ENCODE measurements at places on chromosomes 11 and 22.
A peak's percentile ranks its signal among the peaks of the same experiment; 100 is the strongest.

- no peak for DNase-seq
Measured at GRCh38 chr11:45133878-45134277, 12.6 kb upstream of the PRDM11 start.

DNA sequence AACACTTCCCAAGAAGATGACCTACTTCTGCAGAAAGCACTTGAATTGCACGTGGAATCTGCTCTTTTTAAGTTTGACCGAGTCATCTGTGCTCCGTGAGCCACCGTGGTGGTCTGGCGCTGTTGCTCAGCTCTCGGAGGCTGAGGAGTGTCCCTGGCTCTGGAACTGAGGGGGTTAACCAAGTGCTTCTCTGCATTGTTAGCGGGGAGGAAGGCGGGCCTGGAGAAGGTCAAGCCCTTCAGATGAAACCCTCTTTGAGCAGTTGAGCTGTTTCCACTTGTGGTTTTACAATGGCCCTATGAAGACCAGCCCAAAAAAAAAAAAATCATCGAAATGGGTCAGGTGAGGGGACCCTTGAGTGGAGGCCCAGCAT, 286.4 kb downstream of the NTM start:
- DNase-seq: no peak

GRCh38 chr22:38754751-38755154, 1.0 kb downstream of the SUN2 start:
- DNase-seq: peak; percentile 41

GRCh38 chr22:33242078-33242477, 183.9 kb upstream of the SYN3 start:
- DNase-seq: no peak

DNA sequence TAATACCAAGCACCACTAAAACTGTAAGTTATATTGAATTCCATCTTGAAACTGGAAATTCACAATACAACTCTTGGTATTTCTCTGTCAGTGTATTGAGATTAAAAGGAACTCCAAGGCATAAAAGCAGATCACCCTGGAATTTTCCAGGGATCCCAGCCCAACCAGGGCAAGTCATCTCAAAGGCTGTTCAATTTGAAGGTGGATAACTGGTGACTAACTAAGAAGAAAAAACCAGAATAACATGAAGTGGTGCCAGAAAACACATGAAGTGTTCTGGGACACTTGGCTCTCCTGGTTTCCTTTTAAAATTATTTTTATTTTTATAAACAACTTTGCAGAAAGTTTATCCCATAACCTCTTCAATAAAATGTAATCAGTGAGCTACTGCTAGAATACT, 7.8 kb upstream of the BMAL1 start:
- no peak for DNase-seq

DNA sequence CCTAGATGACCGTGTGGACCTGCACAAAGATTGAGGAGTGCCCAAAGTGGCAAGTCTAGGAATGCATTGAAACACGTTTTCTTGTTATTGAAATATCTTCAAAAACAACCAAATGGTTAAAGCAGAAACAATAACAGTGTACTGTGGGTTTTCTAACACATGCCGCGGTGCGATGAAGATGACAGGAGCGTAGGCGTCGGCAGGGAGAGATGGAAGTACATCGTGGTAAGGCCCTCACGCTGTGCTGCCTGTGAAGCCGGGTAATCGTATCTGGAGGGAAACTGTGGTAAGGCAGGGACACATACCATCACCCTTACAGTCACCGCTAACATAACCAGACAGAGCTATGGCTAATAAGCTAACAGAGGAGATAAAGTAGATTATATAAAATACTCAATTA, 261.4 kb downstream of the TBC1D22A start:
- no peak for DNase-seq

DNA sequence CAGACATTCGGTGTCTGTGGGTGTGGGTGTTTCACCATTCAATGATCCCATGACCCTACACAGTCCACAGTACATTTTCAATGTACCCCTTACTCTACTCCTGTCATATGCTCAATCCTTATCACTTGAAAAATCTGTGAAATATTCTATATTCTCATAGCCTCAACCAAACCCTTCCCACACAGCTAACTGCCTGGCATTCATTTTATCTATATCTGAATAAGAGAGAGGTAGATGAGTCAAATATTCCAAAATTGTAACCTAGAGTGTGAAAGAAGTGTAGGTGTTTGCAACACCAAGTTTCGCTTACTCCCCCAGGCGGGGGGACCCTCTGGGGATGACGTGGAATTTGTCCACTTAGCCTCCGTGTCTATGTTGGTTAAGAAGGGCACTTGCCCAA, 354.8 kb downstream of the ETS1 start:
- no peak for DNase-seq

DNA sequence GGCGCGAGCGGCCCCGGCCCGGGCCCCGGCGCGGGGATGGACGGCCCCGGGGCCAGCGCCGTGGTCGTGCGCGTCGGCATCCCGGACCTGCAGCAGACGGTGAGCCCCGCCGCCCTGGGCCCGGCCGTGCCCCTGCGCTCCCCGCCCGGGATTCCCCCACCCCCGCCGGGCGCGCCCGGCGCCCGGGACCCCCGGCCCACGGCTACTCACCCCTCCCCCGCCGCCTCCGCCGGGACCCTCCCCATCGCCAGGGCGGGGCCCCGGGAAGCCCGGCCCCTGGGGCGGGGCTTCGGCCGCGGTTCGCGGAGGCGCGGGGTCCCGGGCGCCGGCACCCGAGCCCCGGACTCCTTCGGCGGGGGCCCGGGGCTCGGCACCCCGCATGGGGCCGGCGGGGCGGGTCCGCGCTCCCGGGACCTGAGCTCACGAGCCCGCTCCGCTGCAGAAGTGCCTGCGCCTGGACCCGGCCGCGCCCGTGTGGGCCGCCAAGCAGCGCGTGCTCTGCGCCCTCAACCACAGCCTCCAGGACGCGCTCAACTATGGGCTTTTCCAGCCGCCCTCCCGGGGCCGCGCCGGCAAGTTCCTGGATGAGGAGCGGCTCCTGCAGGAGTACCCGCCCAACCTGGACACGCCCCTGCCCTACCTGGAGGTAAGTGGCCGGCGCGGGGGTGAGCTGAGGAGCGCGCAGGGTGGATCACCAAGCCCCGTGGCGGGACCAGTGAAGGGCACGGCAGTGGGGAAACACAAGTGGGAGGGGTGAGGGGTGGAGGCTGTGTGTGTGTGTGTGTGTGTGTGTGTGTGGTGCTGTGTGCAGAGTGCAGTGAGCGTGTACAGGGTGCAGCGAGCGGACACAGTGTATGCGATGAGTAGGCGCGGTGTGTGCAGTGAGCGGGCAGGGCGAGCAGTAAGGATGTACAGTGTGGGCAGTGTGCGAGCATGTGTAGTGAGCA, 2.3 kb downstream of the SHANK3 start:
- DNase-seq: no peak

- DNase-seq: no peak
Measured at GRCh38 chr22:40009292-40009774, 14.6 kb downstream of the FAM83F start.

DNA sequence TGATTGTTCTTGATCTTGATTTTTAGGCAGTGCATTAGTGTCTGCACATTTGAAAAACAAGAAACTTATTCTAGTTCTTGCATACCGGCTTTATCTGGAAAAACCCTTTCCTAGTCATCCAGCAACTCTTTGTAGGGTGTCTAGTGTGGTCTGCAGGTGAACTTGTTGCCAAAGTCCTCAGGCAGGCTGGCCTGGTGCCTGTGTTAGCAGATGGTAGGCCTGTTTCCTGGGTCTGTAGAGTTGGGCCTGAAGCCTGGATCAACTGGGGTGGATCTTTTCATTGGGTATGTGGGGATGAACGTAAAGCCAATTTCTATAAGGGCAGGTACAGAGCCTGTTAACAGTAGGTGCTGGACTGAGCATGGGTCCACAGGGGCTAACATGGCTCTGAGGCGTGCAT, 5.6 kb upstream of the GLYATL1 start:
- no peak for DNase-seq

- DNase-seq: no peak
Measured at GRCh38 chr11:47379317-47379716, 970 bp upstream of the SPI1 start.

- peak; percentile 90 for DNase-seq
Measured at GRCh38 chr22:31345331-31346254, 553 bp downstream of the PATZ1 start.

- no peak for DNase-seq
Measured at GRCh38 chr11:1701091-1701807, 4.3 kb downstream of the KRTAP5-6 start.

GRCh38 chr11:83723999-83724398, 437.8 kb upstream of the CCDC90B start:
- peak; percentile 89 for DNase-seq

DNA sequence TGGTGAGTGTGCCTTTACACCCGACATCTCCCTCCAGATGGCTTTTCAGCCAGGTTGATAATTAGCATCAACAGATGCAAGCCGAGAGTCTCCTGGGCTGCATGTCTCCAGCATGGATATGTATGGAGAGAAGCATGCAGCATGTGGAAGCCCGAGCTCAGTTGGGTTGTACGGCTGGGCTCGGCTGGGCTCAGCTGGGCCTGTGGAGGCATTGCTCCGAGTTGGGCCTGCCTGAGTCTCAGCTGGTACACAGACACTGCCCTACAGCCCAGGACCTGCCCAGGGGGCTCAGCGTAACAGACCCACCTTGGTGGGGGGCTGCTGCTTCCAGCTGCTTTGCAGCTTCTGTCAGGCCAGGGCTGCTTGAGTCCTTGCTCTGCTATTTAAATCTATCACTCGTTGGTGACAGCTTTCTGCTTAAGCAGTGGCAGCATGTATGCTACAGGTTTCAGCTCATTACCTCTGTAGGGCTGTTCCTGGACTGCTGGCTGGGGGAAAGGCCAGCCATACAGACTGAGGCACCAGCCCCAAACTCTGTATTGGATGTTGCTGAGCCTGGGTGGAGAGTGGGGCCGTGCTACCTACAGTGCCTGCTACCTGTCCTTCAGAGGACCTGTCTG, 115.5 kb downstream of the TEAD1 start:
- no peak for DNase-seq

DNA sequence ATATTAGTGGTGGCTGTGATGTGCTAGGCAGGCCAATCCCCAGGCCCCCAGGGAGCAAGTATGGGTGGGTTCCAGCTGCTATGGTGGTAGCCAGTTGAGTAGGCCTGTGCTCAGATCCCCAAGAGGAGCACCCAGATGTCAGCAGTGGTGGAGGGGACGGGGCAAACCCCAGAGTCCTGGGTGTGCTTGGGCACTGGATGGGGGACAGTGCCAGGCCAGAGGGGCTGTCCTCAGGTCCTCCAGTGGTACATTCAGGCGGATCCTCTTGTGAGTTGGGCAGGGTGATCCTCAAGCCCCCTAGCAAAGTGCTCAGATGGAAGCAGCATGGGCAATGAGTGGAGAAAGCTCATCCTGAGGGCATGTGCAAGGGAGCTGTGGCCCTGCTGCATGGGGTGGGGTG, 26.0 kb downstream of the CFAP300 start:
- no peak for DNase-seq

- DNase-seq: peak; percentile 31
Measured at GRCh38 chr11:8656291-8656690, 26.2 kb downstream of the TRIM66 start.

DNA sequence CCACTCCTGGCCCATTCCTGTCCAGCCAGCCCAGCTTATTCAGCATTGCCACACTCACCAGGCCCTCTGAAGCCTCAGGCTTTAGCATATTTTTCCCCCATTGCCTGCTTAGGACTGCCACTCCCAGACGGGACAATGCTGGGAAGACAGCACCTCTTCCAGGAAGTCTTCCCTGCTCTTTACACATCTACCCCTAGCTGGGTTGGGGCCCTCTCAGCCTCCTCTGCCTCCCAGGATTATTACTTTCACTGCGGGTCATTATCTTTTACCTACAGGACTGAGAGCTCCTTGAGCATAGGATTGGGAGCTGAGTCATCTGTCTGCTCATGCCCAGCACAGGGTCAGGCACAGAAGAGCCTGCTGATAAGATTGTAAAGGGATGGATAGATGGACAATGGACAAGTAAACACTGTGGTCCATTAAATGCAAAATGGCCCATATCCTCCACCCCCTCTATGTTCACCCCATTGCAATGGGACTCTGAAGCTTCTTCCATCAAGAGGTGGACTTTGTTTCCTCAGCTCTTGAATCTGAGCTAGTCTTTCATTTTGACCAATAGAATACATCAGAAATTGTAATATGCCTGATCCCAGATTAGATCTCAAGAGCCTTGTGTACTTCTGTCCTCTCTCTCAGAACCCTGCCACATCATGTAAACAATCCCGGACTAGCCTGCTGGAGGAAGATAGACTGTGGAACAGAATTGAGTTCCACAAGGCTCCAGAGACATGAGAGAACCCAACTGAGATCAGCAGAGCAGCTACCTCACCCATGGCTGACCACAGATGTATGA, 32.0 kb upstream of the LRRC32 start:
- peak; percentile 95 for DNase-seq

- DNase-seq: no peak
Measured at GRCh38 chr22:25833676-25834075, 91.7 kb downstream of the MYO18B start.

- DNase-seq: no peak
Measured at GRCh38 chr11:104484804-104485554, 321.0 kb upstream of the PDGFD start.

- DNase-seq: no peak
Measured at GRCh38 chr11:86559311-86559945, 113.0 kb downstream of the ME3 start.

GRCh38 chr11:113985906-113986305, 11.0 kb downstream of the HTR3A start:
- no peak for DNase-seq

GRCh38 chr11:57087991-57088390, 93.8 kb upstream of the LRRC55 start:
- DNase-seq: no peak

GRCh38 chr11:72760539-72761405, 8.6 kb upstream of the ARAP1 start:
- DNase-seq: peak; percentile 56

GRCh38 chr22:39575552-39575825, 4.9 kb downstream of the CACNA1I start:
- DNase-seq: no peak

DNA sequence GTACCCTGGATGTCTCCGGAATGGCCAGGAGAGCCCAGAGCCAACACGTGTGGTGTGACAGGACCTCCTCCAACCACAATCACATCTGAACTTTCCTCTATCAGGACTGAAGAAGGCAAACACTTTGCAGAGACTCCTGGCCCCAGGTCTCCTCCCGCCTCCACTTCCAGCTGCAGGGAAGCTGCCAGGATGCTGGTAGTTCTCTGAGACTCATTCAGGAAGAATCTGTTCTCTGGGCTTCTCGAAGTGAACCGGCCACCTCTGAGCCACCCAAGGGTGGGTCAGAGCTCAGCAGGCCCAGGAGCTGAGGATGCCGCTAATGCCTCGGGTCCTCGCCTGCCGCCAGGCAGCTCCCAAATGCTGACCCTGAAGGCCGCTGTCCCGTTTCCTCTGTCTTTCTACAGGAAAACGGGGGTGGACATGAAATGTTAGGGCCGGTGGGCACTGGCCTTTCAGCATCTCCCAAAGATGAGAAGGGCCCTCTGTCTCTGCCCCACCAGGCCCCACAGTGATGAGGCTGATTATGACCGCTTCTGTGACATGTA, 789.9 kb downstream of the BRD1 start:
- no peak for DNase-seq

Data from OCI-M1 (cell line).